ENCODE measurements at places on chromosomes 16 and 17.

GRCh38 chr17:32191306-32191705 is 49.0 kb downstream of the RHOT1 start:
- DNase-seq: no peak

DNA sequence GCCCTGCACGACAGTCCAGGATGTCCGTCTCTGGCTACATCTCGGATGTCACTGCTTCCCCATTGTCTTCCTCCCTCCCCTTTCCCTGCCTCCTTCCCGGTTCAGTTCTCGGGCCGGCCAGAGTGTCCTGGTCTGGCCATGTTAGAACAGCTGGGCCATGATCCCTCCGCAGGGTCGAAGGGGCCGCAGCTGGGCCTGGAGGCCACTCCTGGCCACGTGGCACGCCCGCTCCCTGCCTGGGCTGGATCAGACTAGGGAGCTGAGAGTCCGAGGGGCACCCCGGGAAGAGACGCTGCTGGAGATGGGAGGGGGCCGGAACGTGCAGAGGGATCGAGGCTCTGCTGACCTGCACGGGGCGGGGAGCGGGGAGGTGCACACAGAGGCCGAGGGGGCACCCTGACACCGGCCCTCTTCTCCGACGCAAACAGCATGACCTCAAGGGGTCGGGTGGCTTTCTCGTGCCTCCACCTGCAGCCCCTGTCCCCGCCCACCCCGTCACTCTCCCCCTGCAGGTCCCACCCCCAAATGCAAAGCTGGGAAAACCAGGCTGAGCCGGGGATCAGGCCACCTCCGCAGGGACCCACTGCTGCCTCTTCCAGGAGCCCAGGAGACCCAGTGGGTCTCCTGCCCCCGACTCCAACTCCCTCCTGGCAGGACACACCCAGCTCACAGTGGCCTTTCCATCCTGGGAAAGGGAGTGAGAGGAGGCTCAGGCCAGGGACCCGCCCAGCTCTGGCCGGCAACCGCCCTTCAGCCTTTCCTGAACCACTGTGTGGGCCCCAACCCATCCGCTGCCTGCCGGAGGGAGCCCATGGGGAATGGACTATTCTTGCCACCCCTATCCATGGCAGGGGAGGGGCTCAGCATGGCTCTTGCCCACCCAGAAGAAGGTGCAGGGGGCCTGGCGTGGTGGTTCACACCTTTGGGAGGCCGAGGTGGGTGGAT is 38.5 kb downstream of the CTU2 start:
- no peak for DNase-seq

DNA sequence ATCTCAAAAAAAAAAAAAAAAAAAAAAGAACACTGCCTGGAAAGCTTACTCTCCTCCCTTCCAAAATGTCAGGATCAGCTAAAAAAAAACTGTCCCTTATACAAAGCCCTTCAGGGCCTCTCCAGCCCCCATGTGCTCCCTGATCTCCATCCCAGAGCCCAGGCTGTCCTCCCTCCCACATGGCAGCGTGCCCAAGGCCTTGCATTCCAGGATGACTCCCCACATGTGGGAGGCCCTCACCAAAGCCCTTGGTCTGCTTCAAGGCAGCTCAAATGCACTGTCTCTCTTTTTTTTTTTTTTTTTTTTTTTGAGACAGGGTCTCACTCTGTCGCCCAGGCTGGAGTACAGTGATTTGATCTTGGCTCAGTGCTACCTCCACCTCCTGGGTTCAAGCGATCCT is 2.3 kb downstream of the FDXR start:
- DNase-seq: no peak

DNA sequence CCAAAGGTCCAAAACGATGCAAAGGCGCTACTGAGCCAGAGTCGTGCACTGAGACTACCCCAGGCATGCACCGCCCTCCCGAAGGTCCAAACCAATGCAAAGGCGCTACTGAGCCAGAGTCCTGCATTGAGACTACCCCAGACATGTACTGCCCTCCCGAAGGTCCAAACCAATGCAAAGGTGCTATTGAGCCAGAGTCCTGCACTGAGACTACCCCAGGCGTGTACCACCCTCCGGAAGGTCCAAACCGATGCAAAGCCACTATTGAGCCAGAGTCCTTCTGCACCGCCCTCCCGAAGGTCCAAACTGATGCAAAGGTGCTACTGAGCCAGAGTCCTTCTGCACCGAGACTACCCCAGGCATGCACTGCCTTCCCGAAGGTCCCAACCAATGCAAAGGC is 27.1 kb downstream of the SLC43A2 start:
- no peak for DNase-seq

DNA sequence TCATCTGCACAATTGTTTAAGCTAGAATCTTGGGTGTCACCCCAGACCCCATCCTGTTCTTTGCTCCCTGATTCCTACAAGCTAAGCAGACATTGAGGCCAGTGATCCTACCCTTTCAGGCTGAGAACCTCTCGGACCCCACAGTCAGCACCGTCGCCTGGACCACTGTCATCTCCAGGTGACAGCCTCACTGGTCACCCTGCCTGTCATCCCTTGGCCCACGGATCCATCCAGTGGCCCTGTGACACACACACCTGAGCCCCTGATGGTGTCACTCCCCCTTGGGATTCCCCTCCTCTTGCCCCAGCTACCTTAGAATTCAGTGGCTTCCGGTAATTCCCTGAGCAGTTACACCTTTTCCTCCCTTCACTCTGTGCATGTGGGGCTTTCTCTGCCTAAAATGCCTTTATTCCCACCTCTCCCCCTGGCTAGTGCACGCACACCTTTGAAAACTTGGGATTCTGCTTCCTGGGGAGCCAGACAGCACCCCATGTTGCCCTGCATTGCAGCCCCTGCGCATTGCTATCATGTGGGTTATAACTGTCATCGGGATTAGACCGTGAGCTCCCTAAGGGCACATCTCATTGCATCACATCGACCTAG is 3.0 kb downstream of the C16orf86 start:
- no peak for DNase-seq

DNA sequence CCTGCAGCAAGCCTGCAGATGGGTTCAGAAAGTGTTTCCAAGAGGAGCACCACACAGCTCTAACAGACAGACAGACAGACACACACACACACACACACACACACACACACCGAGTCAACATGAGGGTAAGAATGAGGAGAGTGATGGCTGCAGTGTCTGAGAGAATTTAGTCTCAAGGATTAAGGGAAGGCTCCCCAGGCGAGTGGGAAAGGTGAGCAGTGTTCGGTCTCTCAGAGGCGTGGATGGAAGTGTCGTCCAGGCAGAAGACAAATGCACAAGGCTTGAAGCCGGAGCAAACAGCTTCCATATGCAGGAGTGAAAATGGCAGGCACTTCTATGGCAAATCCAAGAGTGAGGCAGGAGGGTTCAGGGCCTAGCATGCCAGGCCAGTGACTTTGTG is 770.1 kb downstream of the KCNJ18 start:
- DNase-seq: no peak

GRCh38 chr16:53629607-53630312 is 73.9 kb downstream of the RPGRIP1L start:
- no peak for DNase-seq

- DNase-seq: no peak
Observed at GRCh38 chr17:48594538-48595277, 1.1 kb upstream of the HOXB5 start.

DNA sequence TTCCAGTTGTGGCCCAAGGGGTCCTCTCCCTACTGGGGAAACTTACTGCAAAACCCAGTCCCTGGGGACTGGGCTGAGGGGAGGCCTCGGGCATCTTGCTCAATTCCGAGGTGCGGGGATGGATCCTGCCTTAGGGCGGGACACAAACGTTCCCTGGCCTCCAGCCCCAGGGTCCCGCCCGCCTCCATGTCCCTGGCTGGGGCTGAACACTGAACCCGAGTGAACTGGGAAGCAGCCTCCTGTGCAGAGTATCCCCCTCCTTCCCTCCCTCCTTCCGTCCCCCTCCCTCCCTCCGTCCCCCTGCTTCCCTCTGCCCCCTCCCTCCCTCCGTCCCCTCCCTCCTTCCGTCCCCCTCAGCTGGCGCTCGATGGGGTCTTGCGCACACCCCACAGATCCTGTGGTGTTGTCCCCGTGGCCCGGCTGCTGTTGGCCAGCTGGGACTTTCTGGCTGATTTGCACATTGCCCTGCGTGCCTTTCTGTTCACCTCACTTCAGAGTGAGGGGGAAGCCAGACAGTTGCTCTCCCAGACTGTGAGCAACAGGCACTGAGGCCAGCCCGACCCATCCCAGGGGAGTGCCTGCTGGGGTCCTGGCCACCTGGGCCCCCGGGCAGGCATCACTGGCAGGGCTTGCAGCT is 5.5 kb downstream of the TRAF7 start:
- DNase-seq: no peak

- DNase-seq: no peak
Observed at GRCh38 chr16:20948444-20948843, 47.9 kb downstream of the LYRM1 start.

DNA sequence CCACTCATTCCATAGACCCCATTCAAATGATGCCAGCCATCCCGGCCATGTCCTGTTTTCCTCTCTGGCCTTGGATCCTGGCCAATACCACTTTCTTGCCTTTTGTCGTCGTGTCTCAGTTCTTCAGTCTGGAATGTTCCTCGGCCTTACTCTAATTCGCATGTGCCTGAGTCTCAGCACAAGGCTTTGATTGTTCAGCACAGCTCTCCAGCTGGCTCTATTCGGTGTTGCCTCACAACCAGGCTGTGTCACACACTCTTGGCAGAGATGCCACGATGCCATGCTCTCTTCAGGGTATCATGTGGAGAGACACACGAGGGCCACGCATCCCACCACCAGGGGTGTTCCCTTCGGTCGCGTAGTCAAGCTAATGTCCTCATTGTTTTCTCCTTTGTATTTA is 1.8 kb upstream of the VPS4A start:
- DNase-seq: no peak

DNA sequence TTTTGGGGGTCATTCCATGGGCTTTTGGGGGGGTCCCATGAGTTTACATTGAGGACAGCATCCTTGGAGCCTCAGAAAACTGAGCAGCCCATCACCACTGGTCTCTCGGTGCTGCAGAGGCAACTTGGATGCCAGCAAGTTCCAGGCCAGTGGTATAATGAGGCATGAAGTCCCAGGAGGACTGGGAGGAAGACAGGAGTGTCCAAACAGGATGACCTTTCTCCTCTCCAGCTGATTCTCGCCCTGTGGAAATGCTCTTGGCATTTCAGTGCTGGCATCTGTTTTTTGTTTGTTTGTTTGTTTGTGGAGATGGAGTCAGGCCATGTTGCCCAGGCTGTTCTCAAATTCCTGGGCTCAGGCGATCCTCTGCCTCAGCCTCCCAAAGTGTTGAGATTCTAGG is 347.6 kb downstream of the SNX29 start:
- DNase-seq: no peak

GRCh38 chr16:68264128-68265077 is at the start of gene SLC7A6:
SLC7A6 (plus strand) TSS chr16:68264526; CDS start chr16:68274727, 10,201 bp downstream.
- DNase-seq: peak; percentile 79

DNA sequence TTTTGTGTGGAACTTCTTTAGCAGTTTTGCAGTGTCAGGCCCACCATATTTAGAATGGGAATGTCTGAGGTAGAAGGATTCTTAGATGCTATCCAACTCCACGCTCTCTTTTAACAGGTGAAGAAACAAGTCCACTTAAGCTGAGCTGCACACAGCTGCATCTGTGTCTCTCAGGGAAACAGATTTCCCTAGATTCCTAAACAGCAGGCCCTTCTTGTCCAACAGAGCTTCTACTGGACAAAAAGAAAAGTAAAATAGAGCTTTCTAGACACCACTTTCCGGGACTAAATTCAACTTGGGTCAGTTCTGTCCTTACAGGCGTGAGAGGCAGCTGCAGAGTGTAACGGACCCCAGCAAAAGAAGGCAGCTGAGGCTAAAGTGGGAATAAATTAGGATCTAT is 51.7 kb downstream of the SNX11 start:
- no peak for DNase-seq

All from effector memory CD8-positive, alpha-beta T cell (primary cell).